Iris pigment epithelial cell (primary cell): ENCODE measurements at places on chromosomes 1 and 21.

DNA sequence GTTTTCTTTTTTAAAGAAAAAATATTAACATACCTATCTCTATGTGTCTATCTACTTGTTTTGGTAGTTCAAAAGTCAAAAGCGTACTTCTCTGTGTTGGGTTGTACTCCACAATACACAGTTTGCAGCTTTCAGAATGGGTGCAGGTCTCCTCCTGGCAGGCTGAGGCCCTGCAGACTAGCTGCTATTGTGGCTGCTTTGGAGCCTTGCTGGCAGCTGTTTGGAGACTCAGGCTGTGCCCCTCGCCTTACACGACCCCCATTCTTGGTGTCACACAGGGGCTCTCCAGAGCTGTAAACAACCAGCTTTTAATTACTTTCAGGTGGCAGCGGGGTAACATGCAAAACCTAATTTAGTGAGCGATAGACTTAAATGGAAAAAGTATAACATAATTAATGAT is 160.4 kb downstream of the DSCAM start:
- DNase-seq: no peak

DNA sequence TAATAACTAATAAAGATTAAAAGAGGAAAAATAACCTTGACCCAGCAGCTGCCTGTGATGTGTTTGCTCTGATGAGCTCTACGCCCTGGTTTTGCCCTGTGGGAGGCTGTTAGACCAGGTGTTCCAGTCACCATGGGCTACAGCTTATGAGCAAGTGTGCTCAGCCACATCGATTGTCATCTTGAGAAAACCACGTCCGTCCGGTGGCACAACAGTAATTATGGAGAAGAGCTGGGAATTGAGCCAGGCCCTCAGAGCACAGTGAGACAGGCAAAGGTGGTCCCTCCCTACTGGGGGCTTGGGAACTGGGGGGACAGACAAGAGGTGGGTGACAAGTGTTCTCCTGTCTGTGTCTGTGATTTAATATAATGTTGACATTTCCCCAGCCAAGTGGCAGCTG is 420.5 kb downstream of the MATN1 start:
- no peak for DNase-seq

DNA sequence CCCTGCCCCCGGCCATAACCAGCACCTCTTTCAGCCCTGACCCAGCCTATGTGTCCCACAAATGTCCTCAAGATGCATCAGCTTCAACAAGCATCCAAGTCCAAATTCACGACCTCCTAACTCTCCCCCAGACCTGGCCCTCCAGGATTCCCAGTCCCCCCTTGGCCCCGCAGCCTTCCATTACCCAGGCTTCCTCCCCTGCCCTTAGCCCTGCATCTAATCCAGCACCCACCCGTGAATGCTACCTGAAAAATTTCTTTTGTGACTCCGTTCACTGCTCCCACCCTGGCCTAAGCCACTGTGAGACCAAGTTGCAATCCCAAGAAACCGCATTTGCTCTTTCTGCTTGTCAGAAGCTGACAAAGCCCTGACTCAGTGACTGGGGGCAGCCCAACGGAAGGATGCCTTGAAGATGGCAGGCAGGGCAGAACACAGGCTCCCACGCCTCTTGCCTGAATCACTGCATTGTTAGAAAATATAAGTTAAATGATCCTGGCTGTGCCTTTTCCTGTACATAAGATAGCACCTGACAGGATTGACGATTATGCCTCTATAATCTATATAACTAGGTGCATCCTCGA is 939 bp upstream of the MFAP2 start:
- DNase-seq: peak; percentile 89

- no peak for DNase-seq
Measured at GRCh38 chr1:228956864-228957263, 221.6 kb downstream of the RHOU start.

DNA sequence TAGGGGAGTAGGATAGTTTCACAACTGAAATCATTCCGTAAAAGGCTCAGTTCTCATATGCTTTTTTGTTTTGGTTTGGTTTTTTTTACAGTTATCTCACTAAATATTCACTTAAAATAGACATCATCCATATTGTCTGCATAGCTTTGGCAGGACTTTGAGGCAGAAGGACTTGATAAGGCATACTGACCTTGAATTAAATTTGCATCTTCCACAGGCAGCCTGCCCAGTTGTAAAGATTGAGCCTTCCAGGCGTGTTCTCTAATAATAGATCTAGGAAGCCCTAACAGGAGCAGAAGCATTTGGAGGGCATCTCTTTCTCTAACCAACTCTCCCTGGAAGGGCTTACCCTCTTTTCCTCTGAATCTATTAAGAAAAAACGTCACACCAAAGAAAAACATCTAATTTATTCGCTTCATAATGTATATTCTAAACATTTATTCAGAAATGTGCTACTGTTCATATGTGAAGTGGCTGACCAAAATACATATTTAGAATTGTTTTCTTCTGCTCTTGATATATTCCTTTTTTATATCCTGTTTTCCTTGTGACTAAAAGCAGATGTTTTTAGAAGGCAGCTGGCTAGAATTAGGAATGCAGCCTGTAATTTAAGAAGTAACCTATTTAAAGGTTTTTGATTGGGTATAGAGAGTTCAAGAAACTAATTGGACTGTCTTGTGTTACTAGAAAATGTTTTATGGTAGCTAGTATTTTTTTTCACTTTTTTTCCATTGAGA is 20.2 kb downstream of the DESI2 start:
- peak; percentile 52 for DNase-seq

DNA sequence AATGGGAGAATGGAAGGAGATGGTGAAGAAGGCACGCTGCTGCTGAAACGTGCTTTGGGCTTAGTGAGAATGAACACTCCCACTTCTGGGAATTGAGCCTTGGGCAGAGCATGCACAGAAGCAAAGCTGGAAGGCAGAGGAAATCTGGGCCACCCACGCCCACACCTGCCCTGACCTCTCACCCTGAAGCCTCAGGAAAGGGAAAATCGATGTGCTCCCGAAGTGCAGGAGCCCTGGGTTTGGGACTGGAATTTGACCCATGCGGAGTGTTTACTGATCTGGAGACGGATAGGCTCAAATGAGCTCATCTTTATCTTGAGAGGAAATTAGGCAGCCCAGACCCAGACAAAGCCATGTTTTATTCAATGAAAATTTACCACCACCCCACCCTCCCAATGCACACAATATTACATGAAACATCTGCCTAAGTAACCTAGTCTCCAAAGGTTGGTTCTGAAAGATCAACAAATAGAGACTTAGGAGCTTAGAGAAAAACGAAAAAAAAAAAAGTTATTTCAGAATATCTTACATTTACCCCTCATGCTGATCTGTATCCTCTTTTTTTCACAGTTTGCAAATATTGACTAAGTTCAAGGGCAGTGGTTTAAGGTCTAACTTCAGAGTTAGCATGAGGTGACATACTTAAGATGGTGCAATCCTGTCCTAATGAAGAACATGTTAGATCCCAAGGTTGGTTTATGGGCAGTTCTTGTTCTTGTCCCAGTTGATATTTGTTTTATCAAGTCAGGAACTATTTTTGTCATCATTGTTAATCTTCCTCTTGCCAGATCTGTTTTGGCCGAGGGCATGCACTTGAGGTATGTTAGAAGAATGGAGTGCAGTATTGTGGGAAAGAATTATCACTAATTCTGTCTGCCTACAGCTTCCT is 63.0 kb downstream of the PROX1 start:
- DNase-seq: no peak

DNA sequence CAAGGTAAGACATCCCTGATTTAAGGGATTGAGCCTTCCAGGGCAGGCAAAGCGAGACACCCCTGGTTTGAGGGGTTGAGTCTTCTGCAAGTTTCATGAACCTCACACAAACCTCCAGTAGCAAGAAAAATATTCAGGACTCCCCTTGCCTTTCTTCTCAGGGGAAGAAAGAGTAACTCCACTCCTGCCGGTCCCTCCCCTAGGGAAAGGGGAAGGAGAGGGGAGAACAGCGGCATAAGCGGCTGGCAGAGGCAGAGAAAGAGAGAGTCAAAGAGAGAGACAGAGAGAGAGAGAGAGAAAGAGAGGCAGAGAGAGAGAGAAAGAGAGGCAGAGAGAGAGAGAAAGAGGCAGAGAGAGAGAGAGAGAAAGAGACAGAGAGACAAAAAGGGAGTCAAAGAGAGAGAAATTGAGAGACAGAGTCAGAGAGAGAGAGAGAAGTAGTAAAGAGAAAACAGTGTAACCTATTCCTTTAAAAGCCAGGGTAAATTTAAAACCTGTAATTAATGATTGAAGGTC is 29.5 kb upstream of the CBR3 start:
- no peak for DNase-seq

GRCh38 chr1:162360874-162361260 is 15.8 kb downstream of the SPATA46 start:
- no peak for DNase-seq

DNA sequence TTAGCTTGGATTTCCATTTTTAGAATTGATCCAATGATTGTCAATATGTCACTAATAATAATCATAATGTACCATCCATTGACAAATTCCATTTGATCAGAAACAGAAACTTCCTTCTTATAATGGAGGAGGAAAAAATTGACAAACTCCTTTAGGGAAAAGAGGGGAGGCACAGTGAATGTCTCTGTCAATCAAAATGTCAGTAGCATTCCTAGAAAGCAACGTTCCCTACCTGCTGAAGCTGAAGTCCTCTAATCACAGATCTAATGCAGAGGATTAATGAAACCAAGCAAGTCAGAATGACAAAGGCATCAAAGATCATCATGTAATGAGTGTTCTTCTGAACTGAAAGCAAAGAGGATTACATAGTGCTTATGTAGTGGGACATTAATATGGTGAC is 22.4 kb downstream of the MCOLN3 start:
- no peak for DNase-seq

GRCh38 chr21:43195121-43196021 is 26.6 kb downstream of the CRYAA start:
- DNase-seq: peak; percentile 8

DNA sequence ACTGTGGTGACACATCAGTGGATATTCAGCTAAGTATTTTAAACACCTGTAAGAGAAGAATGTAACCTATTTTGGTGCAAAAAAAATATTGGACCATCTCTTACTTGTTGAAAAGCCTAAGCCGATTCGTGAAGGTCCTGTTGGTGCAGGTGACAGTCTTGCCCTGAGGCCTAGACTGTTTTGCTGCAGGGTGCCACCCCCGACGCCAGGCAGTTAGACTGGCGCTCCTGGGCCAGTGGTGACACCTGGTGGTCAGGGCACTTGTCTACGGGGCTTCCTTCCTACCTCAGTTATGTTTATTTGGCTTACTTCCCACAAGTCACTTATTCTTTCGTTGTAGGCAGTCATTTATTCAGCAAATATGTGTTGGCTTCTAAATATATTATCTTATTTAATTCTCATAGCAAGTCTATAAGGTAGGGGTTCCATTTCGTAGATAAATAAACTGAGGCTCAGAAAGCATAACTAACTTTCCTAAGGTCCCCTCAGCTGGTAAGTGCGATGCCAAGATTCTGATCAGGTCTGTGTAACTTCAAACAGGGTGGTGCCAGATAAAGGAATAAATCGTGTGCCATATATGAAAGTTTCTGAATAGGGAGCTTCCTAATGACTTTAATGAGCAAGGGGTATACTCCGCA is 1.9 kb downstream of the EEIG2 start:
- DNase-seq: no peak

GRCh38 chr1:100597061-100597741 is 59.3 kb downstream of the GPR88 start:
- DNase-seq: peak; percentile 85

DNA sequence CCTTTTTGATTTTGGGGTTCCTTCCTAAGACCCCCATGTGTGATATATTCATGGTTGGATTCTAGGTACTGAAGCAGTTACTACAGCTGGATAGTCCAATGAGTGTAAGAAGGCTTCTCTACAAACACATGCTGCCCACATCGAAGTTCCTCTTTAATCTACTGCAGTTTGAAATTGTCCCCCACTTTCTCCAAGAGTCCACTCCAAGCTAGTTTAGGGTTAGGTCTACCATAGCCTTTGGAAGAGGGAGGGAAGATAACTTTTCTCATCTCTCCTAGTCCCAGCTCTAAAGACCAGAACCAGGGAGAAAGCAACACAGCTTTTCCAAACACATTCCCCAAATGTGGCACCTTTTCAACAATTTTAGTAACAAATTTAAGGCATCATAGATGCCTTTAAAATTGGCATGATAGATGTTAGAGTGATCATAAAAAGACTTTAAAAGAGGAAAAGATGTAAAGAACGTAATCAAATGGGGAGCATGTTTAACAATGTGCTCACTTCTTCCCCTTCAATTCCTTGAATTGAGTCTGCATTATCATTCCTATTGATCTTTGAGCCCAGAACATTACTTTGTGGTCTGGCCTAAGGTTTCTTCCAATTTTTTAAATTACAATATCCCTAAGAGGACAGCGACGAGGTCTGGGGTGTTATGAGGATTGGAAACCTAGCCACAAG is 1.0 kb upstream of the EXO1 start:
- DNase-seq: no peak

GRCh38 chr1:2206813-2207487 is 12.4 kb upstream of the FAAP20 start:
- no peak for DNase-seq

GRCh38 chr21:15706696-15707095 is 23.1 kb upstream of the USP25 start:
- DNase-seq: peak; percentile 96

DNA sequence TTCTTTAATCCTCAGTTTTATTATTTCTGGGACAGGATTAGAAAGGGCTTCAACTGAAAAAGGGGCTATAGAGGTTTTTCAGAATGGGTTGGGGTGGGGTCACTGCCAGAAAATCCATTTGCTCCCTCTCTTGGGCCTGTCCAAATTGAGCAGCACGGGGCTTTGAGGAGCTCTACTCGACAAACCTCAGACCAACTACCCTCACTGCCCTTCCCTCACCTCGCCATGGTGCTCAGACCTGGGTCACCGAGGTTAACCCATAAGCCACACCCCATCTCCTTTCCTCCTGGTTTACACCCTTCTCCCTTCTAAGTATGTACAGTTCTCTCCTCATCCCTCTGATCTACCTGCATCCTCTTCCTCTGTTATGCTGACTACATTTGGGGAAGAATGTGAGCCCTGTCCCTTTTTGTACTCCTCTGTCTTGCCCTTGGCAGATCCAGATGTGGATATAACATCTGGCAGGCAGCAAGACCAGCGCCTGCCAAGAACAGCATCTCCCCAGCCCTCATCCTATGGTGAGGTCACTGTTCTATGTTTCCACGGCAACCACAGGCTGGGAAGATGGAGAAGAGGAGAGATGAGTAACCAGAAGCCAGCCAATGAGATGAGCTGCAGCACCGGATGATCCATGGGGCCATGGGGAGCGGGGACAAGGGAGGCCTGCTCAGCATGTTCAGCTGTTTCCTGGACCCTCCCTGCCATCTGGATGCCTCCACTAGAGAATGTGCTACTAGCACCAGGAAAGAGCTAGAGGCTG is 3.7 kb upstream of the FABP3 start:
- peak; percentile 92 for DNase-seq

DNA sequence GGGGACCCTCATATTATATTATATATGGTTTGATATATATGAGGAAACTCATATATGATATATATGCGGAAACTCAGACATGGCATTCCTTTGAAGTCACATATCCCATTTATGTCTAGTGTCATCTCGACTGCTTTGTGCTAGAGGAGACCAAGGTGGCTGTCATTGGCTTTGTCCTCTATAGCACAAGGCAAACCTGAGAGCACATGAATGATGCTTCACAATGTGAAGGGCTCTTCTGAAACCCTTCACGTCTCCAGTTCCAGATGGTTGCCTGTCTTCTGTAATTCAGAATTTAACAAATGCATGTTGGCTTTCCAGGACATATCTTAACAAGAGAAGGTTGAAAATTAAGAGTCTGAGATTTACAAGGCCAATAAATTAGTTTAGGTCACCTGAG is 303.6 kb downstream of the BARHL2 start:
- no peak for DNase-seq
